Adipocyte (in vitro differentiated cells): ENCODE measurements at places on chromosomes 1 and 21.

DNA sequence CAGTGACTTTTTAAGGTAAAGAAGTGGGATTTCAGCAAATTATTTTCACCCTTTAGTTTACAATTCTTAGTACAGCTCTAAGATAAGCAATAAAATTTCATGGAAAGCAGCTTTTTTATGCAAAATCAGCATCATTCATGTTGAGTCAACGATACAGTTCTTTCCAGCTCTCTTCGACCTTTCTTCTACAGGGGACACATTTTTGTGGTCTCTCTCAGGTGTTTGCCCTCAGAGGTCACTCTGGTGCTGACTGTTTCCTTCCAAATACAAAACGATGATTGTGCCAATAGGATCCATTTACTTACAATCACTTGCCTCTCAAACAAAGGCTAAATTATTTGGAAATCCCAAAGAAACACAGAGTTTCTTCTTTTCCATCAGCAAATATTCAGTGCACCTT lies 51.0 kb downstream of the PSMG1 start:
- DNase-seq: peak; percentile 4

DNA sequence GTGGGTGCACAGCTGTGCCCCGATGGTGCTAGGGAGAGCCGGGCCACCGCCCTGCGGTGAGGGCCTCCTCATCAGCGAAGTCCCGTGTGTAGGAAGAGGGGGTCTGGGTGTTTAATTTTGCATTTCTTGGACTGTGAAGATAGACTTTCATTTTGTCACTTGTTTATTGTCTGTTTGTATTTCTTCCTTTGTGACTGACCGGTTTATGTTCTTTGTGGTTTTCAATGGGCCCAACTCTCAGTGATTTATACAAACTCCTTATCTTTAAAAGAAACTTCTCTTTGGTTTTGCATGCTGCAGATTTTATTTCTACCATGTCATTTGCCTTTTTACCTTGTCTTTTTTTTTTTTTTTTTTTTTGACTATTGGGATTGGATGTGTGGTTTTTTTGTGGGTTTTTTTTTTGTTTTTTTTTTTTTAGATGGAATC lies 65.1 kb downstream of the COL18A1 start:
- no peak for DNase-seq

DNA sequence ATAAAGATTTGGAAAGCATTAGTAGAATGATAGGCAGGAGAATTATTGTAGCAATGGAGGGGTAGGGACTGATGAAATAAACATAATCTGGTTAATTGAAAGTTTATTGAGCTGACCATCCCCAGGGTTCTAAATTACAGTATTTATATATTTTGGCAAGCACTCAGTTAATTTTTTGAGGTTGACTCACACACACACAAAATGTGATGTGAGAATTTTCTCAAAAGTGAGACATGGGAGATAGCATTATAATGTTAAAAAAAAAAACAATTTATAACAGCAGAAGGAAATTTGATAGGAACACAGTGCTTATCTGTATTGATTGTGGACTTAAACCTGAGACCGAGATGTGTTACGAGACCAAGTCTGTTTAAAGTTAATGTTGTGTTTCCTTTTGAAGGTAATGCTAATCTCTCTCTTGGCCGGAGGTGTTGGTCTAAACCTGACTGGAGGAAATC lies 24.6 kb downstream of the TRIM45 start:
- peak; percentile 57 for DNase-seq

- DNase-seq: no peak
Measured at GRCh38 chr21:44753357-44753756, 42.0 kb upstream of the TSPEAR start.
